Renal cortical epithelial cell (primary cell): ENCODE measurements at places on chromosomes 6 and 20. TPM values are rescaled to one million over a fixed set of nuclear protein-coding genes. Genes with fewer than 3 reads are reported as not detected.

The RBBP8NL gene
- not detected in 2 replicates for total RNA-seq

The MOG gene
- total RNA-seq: not detected in 2 replicates

The TMEM151B gene
- total RNA-seq: not detected in 2 replicates

The WTAP gene
- 135 and 146 TPM in 2 replicates for total RNA-seq

The SLC26A8 gene
- total RNA-seq: 0.05 TPM in 1 of 2 replicates, not detected in the other

The LCA5 gene
- 8.3 and 24.0 TPM in 2 replicates for total RNA-seq

The MRPS26 gene
- total RNA-seq: 31.2 and 36.6 TPM in 2 replicates

DNA sequence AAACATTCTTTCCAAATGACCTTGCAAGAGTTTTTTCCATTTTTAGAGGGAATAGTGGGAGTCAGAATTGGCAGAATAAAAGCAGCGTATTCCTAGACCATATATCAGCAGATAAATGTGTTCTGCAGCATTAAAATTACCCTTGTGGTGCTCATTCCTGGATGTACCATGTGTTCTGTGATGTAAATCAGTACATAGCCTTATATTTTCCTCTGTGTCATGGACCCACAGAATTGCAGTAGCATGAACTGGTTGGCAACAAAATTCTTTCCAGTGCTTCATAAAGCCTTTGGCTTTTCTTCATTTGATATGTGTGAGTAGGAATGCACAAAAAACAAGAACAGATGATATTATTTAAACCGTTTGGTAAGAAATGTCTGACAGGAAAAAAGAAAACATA is 32.5 kb downstream of the ANKEF1 start:
- no peak for DNase-seq

DNA sequence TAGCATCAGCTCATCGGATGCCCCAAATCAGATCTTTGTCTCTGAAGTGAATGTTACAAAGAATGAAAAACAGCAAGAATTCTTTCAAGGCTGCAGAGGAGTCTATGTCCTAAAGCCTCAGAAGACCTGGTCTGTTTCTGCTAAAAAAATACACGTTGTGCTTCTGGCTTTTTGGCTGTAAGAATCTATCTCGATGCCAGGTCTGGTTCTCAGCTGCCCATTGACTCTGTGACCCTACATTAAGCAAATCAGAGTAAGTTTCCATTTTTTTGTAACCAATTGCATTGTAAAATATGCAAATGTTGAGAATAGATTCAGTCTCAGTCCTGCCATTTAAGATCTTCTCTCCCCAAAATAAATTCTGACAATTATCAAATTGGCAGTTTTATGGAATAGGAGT is 705.4 kb downstream of the RFPL4B start:
- DNase-seq: no peak

GRCh38 chr20:57805747-57806146 is 95.9 kb upstream of the PMEPA1 start:
- peak; percentile 9 for DNase-seq

GRCh38 chr6:143811501-143812157 is 31.5 kb upstream of the LTV1 start:
- DNase-seq: peak; percentile 16

GRCh38 chr6:132952031-132952867 is 137.9 kb downstream of the RPS12 start:
- no peak for DNase-seq
